A549 (cell line): ENCODE measurements at places on chromosomes 1 and 21.
A peak's percentile ranks its signal among the peaks of the same experiment; 100 is the strongest.

GRCh38 chr1:180720753-180721152 lies 88.9 kb downstream of the XPR1 start:
- no peak for DNase-seq

DNA sequence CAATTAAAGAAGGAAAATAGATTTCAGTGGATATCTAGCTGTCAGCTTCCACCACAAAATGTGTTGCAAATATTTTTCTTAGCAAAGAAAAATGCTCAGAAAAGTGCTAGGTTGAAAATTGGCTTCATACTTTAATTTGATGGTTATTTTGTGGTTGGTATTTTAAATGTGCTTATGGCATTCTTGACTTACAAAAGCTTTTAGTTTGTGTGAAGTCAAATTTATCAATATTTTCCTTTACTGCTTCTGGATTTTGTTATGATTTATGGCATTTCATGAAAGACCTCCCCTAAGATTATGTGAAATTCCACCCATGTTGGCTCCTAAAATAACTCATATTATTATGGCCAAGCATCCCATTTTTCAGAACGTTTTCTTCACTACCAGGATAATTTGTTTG lies 51.5 kb downstream of the PSMG1 start:
- DNase-seq = no peak

GRCh38 chr1:183148599-183148998 lies 37.5 kb upstream of the LAMC2 start:
- no peak for DNase-seq

DNA sequence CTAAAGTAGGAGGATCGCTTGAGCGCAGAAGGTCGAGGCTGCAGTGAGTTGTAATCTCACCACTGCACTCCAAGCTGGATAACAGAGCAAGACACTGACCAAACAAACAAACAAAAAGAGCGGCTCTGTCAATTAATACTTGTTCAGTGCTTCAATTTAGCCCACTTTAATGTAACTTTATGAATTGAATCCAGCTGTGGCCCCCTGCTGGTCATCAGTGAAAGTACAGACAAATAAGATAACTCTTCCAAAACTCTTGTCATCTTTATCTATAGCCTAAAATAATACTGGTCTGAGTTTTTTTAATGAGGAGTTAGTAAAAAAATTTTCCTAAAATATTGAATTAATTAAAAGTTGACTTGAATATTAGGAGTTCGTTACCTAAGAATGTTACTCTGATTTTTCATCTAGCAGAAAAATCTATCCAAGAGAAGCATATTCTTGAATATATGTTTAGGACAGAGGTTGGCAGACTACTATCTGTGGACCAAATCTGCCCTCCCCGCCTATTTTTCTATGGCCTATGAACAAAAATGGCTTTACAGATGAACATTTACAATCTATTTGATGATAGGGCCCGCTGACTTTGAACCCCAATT lies 26.1 kb downstream of the ATP5PF start:
- DNase-seq = peak; percentile 22

GRCh38 chr1:9418851-9419250 lies 120.4 kb upstream of the SLC25A33 start:
- DNase-seq = no peak

DNA sequence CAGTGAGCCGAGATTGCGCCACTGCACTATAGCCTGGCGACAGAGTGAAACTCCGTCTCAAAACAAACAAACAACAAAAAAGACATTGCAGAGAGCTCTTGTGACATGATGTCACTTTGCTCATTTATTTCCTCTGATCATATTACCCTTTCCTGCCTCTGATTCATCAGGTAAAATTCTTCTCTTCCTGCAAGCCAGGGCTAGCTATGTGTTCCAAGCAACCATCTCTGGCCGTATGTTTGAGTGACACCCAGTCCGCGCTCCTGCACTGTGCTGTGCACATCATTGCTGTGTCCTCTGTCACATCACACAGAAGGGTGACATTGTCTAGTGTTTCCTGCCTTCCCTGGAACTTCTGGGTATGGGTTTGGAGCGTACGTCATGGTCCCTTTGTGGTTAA lies 251.3 kb downstream of the PCP4 start:
- DNase-seq = no peak

- DNase-seq = no peak
Observed at GRCh38 chr1:22527122-22527521, 36.2 kb upstream of the EPHA8 start.

- DNase-seq = no peak
Observed at GRCh38 chr1:16153999-16154673, 1.7 kb downstream of the EPHA2 start.

- no peak for DNase-seq
Observed at GRCh38 chr1:67573311-67573872, 111.6 kb upstream of the GADD45A start.

DNA sequence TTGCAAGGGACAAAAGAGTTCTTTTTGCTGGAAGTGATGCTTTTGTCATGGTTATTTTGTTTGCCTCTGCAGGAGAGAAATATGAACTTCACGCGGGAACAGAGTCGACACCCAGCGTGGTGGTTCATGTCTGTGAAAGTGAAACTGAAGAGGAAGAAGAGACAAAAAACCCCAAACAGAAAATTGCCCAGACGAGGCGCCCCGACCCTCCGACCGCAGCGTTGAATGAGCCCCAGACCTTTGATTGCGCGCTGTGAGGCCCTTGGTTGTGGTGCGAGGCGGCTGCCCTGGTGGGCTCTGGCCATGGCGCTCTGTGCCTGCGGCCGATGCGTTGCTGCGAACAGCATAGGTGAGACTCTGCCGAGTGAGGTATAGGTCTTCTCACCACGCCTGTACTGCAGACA lies 20.9 kb upstream of the NCMAP start:
- DNase-seq = no peak

- no peak for DNase-seq
Observed at GRCh38 chr1:230303822-230304221, 122.3 kb downstream of the PGBD5 start.

DNA sequence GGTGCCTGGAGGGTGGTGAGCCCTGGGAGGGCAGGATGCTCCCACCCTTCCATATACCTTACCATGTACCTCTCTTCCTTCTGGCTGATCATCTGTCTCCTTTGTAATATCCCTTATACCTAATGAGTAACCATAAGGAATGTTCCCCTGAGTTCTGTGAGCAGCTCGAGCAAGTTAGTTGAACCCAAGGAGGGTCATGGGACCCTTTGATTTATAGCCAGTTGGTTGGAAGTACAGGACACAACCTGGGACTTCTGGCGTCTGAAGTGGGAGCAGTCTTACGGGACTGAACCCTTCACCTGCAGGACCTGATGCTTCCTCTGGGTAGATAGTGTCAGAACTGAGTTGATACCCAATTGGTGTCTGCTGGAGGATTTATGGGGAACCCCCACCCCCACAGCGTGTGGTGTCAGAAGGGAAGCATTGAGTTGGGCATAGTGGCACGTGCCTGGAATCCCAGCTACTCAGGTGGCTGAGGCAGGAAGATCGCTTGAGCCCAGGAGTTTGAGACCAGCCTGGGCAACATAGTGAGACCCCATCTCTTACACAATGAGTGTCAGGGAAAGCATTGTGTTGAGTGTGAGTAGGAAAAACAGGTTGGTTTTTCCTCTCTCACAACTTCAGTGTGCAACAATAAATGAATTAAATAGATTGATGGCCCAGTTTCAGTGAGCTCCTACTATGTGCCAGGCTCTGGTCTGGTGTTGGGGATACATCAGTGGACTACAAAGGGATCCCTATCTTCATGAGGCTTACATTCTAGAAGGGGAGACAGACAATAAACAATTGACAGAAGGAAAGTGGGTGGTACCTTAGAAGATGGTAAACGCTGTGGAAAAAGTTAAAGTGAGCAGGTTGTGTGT lies 16.0 kb downstream of the DNAJC16 start:
- no peak for DNase-seq

- DNase-seq = no peak
Observed at GRCh38 chr1:214476229-214476985, 75.0 kb downstream of the PTPN14 start.

- DNase-seq = no peak
Observed at GRCh38 chr21:32334980-32335531, 36.4 kb downstream of the MRAP start.

GRCh38 chr1:152036267-152037216 lies at the start of gene S100A11:
Gene S100A11, minus strand, starts transcription at chr1:152037004. Its CDS starts 89 bp downstream, at chr1:152036915.
- peak; percentile 84 for DNase-seq

GRCh38 chr1:76998582-76999223 lies 131.4 kb downstream of the ST6GALNAC5 start:
- peak; percentile 19 for DNase-seq

DNA sequence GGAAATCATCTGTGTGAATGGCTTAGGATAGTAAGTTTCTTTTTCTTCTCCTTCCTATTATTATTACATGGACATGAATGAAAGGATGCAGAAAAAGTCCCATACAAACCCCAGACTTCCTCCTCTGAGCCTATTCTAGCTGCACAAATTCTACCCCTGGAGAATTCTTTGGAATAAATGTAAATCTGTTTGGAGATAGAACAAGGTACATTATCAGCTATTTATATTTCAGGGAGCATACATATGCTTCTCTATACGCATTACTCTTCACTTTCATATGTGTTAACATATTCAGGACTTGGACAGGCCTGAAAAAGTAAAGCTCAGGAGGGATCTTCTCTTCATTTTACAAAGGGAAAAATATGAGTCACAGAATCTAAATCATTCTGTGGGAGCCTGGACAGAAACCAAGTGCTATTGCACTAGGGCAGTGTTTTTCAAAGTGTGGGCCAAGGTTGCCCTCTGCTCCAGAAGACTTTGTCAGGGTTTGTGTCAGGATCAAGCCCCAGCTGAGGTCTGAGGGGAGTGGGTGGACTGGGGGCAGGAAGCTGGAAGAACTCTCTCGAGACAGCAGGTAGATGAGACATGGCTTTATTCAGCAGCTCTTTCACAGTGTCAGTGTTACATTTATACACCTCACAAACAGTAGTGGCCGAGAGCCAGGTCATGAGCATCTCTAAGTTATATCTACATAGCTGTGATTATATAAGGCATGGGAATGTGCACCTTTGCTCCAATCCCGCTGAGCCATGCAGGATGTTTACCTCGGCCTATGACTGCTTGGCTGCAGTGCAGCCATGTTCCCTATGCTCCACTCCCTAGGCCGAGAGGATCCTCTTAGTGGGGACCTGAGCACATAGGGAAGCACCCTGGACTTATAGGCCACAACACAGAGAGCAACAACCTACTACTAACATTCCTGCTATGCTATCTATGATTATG lies 114.3 kb downstream of the GDAP2 start:
- DNase-seq = no peak

DNA sequence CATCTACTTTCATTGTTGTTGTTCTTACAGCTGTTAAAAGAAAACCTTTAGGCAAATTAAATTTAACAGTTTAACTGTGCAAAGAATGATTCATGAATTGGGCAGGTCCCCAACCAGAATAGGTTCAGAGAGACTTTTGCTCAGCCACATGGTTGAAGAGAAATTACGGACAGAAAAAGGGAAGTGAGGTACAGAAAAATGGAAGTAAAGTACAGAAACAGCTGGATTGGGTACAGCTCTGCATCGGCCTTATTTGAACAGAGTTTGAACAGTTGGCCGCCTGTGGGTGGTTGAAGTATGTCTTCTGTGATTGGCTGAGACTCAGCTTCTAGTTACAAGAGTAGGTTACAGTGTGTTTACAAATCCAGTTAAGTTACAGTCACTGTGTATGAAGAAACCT lies 210.1 kb downstream of the FGGY start:
- no peak for DNase-seq

DNA sequence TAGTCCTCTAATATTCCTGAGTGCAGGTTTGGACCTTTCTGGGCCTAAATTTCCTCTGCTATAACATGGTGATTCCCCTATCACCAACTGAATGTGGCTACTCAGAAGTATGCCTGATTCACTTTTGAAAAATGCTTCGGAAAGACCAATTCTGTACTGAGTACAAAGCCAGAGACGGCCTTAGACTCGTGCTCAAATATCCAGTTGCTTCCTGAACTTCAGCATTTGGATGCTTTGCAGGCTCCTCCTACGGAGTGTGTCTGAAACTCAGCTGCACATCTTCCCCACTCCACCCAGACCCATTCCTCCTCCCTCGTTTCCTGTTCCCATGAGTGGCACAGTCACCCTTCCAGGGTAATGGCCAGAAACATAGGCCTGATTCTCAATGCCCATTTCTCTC lies 98.4 kb upstream of the GADD45A start:
- DNase-seq = no peak

GRCh38 chr1:15524021-15524282 lies at the start of gene CASP9:
Gene CASP9, minus strand, starts transcription at chr1:15524215. Its CDS starts 15 bp downstream, at chr1:15524200.
- peak; percentile 71 for DNase-seq

GRCh38 chr1:166165661-166166328 lies 1.0 kb downstream of the FAM78B start:
- no peak for DNase-seq

DNA sequence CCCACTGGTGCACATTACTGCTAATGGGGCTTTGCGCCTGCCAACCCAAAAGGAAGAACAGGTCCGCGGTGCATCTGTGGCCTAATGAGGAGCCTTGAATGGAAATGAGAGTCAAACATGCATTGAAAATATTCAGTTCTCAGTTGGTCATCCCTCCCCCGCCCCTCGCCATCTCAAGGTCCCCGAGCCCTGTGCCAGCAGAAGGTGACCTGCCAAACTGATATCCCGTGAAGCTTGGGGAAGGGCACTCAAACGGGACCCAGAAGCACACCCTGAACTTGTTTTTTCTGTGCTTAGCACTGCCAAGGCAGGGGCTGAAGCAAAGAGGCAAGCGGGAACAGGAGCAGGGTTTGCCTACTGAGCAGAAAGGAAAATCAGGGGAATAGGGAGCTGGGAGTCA lies 67.9 kb upstream of the ZNF648 start:
- no peak for DNase-seq

DNA sequence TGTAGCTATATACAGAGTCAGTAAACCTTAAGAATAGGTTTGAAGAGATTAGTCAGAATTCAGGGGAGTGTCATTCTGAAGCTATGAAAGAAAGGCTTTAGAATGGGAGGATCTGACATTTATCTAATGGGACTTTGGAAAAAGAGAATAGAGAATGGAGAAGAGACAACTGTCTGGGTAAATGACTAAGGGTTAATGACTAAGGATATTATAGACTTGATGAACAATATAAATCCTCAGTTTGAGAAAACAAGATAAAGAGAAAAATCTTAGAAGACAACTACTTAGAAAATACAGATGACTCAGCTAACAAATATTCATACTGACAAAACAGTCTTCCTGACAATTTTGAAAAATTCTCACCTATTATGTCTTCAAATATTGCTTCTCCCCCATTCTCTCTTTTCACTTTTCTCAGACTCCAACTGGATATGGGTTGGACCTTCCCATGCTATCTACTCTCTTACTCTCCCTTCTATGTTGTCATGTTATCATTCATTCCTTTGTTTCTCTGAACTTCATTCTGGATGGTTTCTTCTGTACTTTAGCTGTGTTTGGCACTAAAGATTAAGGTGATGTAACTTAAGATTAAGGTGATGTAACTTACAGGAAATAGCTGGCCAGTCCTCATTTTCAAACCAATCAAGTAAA lies 20.4 kb downstream of the SLC16A1 start:
- DNase-seq = peak; percentile 38

DNA sequence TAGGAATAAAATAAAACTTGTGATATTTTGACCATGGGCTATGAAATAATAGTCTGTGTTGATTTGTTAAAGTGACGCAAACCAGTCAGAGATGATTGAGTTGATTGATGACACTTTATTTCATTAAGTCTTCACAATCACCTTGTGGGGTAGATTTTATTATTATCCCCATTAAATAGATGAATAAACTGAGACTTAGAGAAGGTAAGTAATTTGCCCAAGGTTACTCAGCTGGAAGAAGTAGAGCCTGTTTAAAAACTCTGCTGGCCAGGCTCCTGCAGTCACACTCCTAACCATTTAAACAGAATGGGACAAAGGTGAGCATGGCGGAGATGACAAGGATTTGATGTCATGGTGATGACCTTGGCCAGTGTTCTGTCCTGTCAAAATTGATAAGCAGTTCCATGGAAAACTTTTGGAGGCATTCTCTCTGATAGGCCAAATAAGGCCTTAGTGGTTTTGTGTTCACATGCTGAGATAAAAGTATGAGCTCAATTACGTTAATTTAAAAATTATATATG lies 22.7 kb upstream of the MCOLN3 start:
- no peak for DNase-seq
